ENCODE measurements at places on chromosomes 1 and 21.

DNA sequence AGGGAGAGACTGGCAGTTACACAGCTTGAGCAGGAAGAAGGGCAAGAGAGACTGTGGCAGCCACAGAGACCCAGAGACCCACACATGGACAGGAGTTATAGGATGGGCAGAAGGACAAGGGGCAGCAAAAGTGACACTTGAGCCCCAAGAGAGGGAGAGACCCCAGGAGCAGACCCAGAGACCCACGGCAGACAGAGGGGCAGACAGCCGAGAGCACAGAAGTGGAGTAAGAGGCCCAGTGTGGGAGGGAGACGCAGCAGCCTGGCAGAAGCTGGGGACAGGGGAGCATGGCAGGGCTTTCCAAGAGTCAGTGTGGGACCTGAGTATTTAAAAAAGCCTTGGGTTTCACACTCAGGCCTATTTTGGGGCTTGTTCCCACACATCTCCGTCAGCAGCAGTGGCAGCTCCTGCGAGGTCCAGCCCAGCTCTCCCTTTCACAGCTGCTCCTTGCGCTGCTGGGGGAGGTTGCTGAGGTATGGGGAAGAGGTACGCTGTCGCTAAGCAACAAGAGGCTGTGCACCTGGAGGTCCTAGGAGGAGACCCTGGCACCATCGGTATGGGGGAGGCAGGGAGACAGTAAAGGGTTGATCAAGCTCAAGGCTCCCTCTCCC lies 9.0 kb upstream of the MEF2D start:
- no peak for DNase-seq

GRCh38 chr1:230806552-230806951 lies 59.4 kb downstream of the CAPN9 start:
- DNase-seq = no peak

DNA sequence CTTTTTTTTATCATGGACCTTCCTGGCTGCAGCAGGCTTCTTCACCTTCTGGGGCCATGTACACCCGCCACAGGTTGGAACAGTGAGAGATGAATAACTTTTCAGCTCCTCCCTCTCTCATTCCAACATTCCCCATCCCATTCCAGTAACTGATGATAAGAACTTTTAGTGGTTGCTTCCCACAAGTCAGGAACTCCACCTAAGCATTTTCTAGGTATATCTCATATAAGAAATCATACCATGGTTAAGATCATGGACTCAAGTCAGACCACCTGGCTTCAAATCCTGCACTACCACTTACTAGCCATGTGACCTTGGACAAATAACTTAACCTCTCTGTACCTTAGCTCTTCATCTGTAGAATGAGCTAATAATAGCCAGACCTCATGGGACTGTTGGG lies 42.5 kb upstream of the RGS8 start:
- no peak for DNase-seq

GRCh38 chr21:31132574-31133242 lies 94.4 kb upstream of the KRTAP19-8 start:
- DNase-seq = no peak

DNA sequence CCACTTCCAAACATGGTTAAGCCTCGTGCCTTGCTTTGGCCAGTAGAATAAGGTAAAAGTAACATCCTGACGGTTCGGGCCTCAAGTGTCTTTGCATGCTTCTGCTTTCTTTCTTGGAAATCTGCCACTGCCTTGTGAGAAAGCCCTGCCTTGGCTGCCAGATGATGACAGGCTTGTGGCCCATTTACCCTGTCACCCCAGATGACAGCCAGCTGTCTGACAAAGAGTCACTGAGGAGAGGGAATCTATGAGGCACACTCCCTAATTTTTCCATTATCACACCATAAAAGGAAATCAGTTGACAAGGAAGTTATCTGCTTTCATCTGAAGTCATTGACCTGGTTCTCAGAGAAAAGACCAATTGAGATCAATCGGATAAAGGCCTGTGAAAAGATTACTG lies 199.8 kb downstream of the USH2A start:
- no peak for DNase-seq

DNA sequence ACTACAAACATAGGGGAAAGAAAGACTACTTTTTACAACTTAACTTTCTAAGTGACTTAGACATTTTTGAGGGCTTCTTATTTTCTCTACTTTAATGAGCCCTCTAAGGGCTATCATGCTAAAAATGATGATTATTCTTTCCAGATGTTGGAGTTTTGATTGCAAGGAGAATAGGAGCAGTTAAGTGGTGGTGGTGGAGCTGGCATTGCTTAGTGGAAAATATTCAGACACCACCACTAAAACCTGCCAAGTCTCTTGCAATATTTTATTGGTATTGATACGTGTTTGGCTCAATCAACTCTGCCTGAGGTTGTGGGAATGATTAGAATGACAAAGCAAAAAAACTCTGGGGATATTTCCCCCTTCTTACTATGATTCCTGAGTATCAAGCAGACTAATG lies 82.6 kb upstream of the PTGFR start:
- no peak for DNase-seq

DNA sequence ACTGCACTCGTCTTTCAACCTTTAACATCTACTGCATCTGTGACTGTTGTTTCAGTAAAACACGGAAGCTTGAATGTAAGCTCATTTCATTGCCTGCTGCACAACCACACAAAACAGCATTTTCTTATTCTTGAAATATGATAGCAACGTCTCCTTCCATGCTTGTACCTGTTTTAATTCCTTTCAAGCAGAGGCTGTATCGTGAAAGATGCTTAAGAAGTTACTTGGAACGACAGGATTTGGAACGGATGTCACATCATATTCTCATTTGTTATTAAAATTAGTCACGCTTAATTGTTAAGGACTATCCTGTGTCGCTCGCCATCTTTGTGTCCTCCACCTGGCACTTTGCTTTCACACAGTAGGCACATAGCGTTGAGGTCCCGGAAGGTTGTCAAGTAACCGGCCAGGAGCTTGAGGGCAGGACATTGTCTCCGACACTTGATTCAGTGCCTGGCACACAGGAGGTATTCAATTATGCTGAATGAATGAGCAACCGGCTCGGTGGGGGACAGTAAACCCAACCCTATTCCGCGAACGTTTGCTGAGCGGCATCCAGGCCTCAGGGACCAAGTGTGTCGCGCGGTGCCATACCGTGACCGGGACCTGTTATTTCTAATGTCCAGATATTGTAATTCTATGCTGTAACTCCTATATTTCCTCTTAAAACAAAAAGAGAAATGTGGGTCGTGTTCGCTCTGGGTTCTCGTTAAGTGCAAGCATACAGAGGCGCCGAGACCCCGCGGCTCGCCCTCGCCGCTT lies 499 bp upstream of the SH3GLB1 start:
- no peak for DNase-seq

DNA sequence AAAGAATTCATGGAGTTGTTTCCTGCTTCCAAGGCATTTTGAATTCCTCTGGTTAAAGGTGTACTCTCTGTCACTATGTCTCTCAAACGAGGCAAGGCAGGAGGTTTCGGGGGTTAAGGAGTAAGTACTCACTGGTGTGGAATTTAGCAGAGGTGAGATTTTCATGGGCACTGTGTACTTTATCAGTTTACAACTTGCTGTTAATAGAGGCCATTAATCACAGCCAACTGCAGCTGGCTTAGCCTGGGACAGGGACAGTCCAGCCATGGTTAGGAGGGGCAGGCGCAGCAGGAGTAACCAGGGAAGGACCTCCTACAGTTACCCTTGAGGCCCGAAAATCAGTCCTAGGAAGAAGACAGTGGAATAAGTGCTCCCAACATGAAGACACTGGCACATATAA lies 18.1 kb upstream of the TMEM9 start:
- no peak for DNase-seq

All from umbilical cord (tissue), 2 donors.